ENCODE measurements at places on chromosomes 2 and 18.
A peak's percentile ranks its signal among the peaks of the same experiment; 100 is the strongest.

DNA sequence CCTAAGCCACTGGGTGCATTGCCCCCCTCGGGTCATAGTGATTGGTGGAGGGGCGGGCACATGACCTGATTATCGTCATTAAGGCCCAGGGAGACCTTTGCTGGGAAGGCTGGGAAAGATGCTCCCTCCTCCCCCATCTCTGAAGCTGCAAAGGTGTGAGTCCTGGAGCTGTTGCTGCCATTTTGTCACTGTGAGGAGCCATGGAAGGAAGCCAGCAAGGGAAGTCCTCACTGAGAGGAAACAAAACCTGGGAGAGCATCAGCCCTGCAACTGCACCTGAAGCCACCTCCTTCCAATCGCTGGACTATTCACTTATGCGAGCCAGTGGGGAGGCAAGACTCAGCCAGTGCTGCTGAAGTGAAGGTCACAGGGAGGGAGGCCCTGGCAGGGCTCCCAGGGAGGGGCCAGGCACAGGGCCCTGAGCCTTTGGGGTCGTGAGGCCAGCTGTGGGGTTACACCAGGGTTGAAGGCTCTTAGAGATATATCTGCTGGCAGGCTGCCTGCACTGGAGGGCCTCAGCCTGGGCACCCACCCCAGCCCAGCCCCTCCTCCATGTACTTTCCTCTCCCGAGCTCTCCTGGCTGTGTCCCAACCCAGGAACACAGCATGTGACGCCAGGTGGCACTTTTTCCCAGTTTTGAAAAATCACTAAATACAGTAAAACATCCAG, 10.7 kb upstream of the FAHD2A start:
- peak; percentile 39 for DNase-seq

DNA sequence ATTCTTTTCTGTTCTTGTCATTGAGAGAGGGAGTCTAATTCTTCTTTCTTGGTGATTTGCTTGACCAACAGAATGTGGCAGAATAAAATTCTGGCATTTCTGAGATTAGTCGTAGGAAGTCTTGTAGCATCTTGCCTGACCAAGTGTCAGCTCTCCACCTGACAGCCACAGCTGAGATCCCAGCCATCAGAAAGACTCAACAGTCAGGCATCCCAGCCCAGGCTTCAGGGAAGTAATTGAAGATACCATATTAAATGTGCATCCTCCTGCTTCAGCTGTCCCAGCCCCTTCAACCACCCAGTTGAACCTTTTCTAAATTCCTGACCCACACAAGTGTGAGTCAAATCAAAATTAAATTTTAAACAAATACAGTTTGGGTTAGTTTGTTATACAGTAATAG, 208.3 kb downstream of the PIK3C3 start:
- no peak for DNase-seq

GRCh38 chr2:71417300-71418202, 35.8 kb upstream of the DYSF start:
- peak; percentile 29 for DNase-seq

DNA sequence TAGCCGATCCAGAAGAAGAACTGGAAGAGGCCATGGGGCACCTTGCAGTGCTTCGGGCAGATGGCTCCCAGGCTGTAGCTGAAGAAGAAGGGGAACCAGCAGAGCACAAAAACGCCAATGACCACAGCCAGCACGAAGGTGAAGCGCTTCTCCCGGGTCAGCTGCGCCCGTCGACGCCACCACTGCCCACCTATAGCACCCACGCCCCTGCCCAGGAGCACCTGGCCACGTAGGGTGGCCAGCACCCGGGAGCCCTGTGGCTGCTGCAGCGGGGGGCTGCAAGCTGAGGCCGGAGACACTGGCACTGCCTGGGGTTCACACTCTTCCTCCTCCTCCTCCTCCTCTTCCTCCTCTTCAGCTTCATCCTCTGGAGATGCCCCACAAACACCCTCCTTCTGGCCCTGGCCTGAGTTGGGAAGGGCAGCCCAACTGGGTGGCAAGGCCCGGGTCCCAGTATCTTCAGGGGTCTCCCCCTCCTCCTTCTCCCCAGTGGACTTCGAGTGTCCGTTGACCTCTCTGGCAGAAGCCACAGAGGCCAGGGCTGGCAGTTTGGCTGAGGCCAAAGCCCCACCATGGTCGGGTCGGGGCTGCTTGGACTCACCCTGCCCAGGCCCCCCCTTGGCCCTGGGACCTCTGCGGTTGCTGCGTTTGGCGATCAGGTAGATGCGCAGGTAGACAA, 1.3 kb downstream of the ADRA2B start:
- DNase-seq: no peak

GRCh38 chr2:145021962-145022665, 502.2 kb upstream of the ZEB2 start:
- DNase-seq: no peak

DNA sequence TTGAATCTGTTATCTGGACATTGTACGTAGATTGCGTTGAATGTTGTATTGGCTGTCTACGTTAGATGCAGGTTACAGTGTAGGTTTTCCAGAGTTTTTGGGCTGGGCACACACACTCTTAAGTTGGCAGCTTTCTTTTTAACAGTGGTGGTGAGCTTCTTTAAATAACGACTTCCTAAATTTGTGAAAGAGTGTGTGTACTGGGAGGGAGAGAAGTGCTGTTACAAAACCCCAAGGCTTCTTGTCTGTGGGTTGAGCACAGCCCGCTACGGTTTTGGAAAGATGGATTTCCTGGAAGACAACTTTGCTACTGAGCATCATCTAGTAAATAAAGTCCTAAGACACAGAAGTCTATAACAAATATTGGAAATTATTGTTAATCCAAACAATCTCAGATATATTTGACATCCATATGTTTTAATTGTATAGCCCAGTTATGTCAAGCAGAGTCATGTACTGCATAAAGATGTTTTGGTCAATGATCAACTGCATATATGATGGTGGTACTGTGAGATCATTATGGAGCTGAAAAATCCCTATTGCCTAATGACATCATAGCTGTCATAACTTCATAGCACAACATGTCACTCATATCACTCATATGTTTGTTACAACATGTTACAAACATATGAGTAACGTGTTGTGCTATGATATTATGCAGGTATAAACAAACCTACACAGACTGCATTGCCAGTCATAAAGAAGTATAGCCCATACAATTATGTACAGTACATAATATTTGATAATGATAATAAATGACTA, 7.9 kb upstream of the THUMPD2 start:
- DNase-seq: no peak

DNA sequence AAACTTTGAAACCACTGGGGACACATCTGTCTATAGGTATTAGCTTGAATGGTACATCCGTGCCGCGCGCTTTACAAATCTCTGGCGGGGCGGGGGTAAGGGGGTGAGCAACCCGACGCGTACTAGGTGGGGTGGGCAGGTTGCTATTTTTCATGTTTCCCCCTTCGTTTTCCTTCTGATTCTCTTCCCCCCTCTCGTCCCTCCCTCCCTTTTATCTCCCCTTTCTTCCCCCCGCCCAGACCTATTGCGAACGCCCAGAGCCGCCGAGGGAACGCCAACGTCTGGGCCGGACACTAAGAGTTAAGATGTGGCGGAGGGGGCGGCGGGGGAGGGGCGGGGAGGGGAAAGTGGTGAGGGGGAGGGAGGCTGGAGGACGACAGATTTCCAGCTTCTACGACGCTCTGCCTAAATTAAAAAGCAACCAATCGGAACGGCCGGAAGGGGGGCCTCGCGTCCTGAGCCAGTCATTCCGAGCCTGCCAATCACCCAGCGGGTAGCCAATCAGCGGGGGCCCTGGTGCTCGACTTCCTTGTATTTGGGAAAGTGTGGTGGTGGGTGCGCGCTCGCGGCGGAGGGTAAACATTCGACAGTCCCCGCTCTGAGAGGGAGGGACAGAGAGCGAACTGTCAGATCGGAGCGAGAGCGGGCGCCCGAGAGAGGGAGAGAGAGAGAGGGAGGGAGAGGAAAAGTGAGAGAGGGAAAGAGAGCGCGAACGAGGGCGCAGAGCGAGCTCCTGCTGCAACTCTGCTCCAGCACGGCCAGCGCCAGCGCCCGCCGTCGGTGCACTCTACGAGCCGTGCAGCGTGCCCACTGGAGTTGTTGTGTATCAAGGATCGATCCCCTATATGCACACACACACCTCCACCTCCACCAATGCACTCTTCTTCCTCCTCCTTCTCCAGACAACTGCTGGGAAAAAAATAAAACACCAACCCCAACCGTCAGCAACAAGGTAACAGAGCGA, at the start of gene POU3F3:
Gene POU3F3, plus strand, starts transcription at position 582 of the 964 bp plus-strand sequence. CDS start 1,396 bp downstream, outside the sequence.
- DNase-seq: peak; percentile 40

DNA sequence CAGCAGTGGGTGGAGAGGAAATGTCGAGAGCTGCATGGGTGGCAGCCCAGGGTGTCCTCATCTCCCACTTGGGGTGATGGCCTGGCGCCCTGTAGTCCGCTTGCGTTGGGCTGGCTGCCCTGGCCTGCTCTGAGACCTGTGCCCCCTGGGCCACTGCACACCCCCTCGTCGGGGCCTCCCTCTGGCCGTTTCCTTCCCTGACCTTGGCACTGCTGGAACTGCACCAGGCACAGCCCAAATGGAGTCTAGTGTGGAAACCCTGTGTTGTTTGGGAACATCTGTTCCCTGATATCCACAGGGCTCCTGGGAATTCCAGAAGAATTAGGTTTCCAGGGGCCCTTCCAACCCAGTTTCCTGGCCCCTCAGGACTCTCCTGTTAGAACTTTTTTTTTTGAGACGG, 13.9 kb downstream of the EFHD1 start:
- no peak for DNase-seq

GRCh38 chr2:179268277-179268925, 3.8 kb upstream of the SESTD1 start:
- no peak for DNase-seq

DNA sequence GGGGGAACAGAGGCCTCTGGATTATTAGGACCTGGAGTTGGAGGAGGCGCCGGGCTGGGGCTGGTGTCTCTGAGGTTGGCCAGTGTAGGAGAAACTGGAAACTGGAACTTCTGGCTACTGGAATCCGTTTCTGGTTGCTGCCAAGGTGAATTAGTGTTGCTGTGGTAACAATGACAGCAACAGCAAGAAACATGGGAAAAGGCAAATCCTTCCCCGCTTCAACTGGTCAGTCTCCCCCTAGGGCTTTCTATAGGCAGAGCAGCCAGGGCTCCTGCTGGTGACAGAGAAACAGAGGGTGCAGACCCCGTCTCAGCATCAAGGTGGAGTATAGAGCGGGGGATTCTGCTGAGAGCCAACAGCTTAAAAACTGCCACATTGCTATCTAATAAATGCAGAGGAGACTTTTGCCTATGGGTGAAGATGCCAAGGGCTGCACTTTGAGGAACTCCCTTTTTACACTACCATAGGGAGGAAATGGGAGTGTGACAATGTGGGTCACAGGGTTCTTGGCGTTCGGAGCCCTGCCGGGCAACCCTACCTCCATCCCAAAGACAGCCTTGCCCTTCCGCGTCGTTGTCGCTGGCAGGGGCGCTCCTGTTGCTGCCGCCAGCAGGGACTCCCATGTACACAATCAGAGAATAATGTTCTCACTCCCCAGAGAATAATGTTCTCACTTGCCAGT, 81.4 kb upstream of the CABLES1 start:
- DNase-seq: no peak

GRCh38 chr2:147451902-147452515, 392.8 kb upstream of the ACVR2A start:
- no peak for DNase-seq

DNA sequence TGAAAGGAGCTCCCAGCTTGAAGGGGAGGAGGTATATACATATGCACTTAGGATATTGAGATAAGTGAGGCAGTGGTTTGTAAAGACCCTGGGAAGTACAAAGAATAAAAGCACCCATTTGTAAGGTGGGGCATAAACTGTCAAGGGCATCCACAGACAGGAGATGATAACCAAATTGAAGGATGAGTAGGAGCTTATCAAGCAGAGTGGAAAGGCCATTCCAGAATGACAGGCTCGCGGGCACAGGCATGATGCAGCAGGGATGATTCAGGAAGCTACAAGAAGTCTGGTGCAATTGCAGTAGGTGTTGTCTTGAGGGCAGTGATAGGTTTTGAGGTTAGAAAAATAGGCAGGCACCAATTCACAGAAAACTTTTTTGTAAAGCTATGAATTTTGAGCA, 504.8 kb downstream of the PIK3C3 start:
- no peak for DNase-seq

DNA sequence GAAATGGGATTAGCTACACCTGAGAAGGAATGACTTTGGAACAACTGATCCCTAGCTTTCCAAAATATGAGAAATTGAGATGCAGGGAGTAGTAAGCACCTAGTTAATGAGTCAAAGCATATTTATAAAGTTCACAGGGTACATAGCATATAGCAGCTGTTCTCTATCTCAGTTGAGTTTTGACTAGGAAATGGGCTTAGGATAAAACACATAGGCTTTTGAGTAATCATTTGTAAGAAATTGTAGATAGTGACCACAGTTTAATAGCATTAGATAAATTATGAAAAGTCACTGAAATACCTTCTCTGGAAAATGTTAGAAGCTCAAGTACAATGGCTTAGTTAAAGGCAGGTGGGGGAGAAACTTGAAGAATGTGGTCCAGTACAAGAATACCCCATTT, 444.7 kb upstream of the TNP1 start:
- DNase-seq: no peak

Measured in erythroblast (primary cell).